Activated CD8-positive, alpha-beta memory T cell treated with anti-CD3 and anti-CD28 coated beads for 36 hours (primary cell): ENCODE measurements at places on chromosomes 5 and 9. TPM values are rescaled to one million over a fixed set of nuclear protein-coding genes. Genes with fewer than 3 reads are reported as not detected.

The RABGAP1 gene
- 20.7 TPM for total RNA-seq

The NAIP gene
- 2.2 TPM for total RNA-seq

The NMUR2 gene
- total RNA-seq = not detected

The SPATA31D4 gene
- total RNA-seq = not detected

The UBE2QL1 gene
- total RNA-seq = not detected

The S1PR3 gene
- total RNA-seq = 0.67 TPM

The ATP6V0E1 gene
- 155 TPM for total RNA-seq

The FER gene
- 9.8 TPM for total RNA-seq

The LCN10 gene
- 1.1 TPM for total RNA-seq

The TRAF1 gene
- total RNA-seq = 261 TPM

The CANX gene
- total RNA-seq = 559 TPM

The QRFP gene
- total RNA-seq = not detected

The IFNA21 gene
- total RNA-seq = not detected

The ADRB2 gene
- total RNA-seq = 0.65 TPM

The ELOVL7 gene
- total RNA-seq = 0.06 TPM

The GNA14 gene
- not detected for total RNA-seq

The TCF7 gene
- total RNA-seq = 25.6 TPM

The SLC46A2 gene
- total RNA-seq = not detected

The CAMK2A gene
- not detected for total RNA-seq

The BAAT gene
- 0.08 TPM for total RNA-seq

The ENTPD8 gene
- total RNA-seq = not detected

The SPINK7 gene
- total RNA-seq = not detected

The RANBP17 gene
- not detected for total RNA-seq

The TGFBI gene
- not detected for total RNA-seq

The PLCXD3 gene
- total RNA-seq = not detected

The PCDHA1 gene
- total RNA-seq = not detected

The TRPM6 gene
- total RNA-seq = 0.02 TPM

The ADAMTS13 gene
- 0.89 TPM for total RNA-seq
